ENCODE measurements at places on chromosomes 6 and 20. TPM values are rescaled to one million over a fixed set of nuclear protein-coding genes. Genes with fewer than 3 reads are reported as not detected.

BPIFB4 gene
- total RNA-seq = not detected

PACRG gene
- 1.0 TPM for total RNA-seq

BCAS1 gene
- total RNA-seq = 2.1 TPM

ADTRP gene
- under 0.01 TPM for total RNA-seq
